Head of caudate nucleus (tissue), 42 donors: ENCODE measurements at places on chromosomes 6 and 20.
A peak's percentile ranks its signal among the peaks of the same experiment; 100 is the strongest.

GRCh38 chr6:28446818-28447511 lies 3.7 kb upstream of the ZSCAN23 start:
- DNase-seq: peak; percentile 22

- DNase-seq: no peak
Measured at GRCh38 chr6:136378888-136379287, 89.2 kb upstream of the BCLAF1 start.

GRCh38 chr6:141580131-141580530 lies 552.6 kb upstream of the GJE1 start:
- no peak for DNase-seq

GRCh38 chr6:106244931-106245330 lies 80.6 kb downstream of the ATG5 start:
- DNase-seq: no peak

- DNase-seq: peak; percentile 66
Measured at GRCh38 chr6:3457710-3458602, 1.1 kb upstream of the SLC22A23 start.

GRCh38 chr6:11292091-11292490 lies 59.6 kb upstream of the NEDD9 start:
- DNase-seq: no peak

DNA sequence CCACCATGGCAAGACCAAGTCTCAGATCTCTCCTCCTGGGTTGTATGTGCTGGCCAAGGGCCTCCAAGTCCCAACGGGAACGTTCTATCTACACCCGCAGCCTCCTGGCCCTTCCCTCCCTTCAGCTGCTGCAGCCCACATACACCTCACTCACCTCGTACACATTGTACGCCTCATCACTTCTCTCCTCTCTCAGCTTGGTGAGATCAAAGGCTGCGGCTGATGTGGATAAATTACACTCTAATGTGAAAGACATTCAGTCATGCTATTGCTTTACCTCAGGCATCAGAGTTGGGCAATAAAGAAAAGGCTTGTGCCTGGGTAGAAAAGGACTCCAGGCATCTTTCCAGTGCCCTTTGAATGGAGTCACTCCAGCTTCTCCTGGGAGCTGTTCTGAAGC lies 135.3 kb upstream of the FOXQ1 start:
- no peak for DNase-seq

- no peak for DNase-seq
Measured at GRCh38 chr6:140661691-140662090, 1287.2 kb upstream of the CITED2 start.

GRCh38 chr20:47150403-47151152 lies 205.9 kb downstream of the ZMYND8 start:
- peak; percentile 22 for DNase-seq

DNA sequence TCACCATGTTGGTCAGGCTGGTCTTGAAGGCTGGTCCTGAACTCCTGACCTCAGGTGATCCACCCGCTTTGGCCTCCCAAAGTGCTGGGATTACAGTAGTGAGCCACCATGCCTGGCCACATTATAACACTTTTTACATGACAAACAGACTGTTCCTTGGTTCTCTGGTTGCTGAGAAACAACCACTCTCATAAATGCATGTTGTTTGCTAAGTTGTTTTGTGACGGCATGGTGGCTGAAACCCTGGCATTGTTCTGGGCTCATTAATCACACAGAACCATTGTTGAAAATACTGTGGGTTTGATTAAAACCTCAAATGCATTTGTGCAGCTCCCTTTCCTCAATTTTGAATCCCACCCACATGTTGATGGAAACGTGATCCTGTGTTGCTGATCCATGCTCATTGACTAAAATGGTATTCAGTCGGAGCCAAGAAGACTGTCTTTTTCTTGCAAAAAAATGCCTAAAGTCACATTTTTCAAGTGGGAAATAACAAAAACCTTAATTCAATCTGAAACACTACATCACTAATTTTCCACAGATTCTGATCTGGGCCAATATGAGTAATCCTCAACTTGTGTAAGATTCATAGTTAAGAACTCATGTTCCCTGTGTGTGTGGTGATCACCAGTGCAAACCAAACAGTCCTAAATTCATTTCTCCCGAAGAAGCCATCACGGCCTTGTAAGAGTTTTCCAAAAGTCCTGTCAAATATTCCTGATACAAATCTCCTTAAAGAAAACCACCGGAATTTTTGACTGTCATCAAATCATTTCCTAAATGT lies 132.8 kb downstream of the FNDC1 start:
- no peak for DNase-seq

- no peak for DNase-seq
Measured at GRCh38 chr20:49980140-49981008, 2.4 kb upstream of the SNAI1 start.
